Astrocyte (in vitro differentiated cells and primary cell): ENCODE measurements at places on chromosomes 1 and 21. TPM values are rescaled to one million over a fixed set of nuclear protein-coding genes. Genes with fewer than 3 reads are reported as not detected.

The SH2D1B gene
- not detected in 2 replicates for total RNA-seq

The PADI1 gene
- not detected in 2 replicates for total RNA-seq

GRCh38 chr1:246588159-246588721 is 22.0 kb downstream of the CNST start:
- DNase-seq, result peak; percentile 61
- peaks cover 5% of the 10 kb centered on the region for H3K36me3 ChIP-seq
- H3K27me3 ChIP-seq, result no peaks in the 10 kb centered on the region
- peaks cover 20% of the 10 kb centered on the region for H3K4me1 ChIP-seq

DNA sequence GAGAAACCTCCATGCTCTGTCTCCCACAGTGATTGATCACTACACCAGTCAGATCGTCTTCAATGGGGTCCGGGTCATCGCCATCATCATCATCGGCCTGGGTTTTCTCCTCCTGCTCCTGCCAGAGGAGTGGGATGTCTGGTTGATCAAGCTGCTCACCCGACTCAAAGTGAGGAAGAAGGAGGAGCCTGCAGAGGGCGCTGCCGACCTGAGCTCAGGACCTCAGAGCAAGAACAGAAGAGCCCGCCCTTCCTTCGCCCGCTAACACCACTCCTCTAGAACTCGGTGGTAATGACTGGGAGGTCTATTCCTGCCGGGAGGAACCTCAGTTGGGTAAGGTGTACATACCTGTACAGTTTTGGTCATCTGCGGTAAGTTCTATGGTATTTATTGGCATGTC is 50.3 kb upstream of the COA6 start:
- no peaks in the 10 kb centered on the region for H3K4me1 ChIP-seq
- H3K4me3 ChIP-seq, result no peak overlapping the region
- no peak overlapping the region for H3K27ac ChIP-seq
- no peak for DNase-seq
- H3K27me3 ChIP-seq, result peaks cover 3% of the 10 kb centered on the region

DNA sequence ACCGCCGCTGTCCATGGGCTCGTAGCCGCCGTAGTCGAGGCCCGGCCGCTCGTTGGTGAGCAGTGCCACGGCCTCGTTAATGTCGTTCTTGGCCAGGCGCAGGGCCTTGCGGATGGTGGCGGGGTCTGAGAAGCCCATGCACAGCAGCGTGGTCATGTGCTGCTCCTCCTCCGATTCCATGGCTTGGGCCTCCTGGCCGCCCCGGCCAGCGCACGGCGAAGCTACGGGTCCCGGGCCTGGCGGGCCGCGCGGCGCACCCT is 300 bp downstream of the USP24 start:
- H3K36me3 ChIP-seq, result no peaks in the 10 kb centered on the region
- no peaks in the 10 kb centered on the region for H3K27me3 ChIP-seq
- peak overlapping the region; percentile 80 for H3K4me3 ChIP-seq
- H3K4me1 ChIP-seq, result peaks cover 11% of the 10 kb centered on the region
- DNase-seq, result peak; percentile 46
- peak overlapping the region; percentile 77 for H3K27ac ChIP-seq

DNA sequence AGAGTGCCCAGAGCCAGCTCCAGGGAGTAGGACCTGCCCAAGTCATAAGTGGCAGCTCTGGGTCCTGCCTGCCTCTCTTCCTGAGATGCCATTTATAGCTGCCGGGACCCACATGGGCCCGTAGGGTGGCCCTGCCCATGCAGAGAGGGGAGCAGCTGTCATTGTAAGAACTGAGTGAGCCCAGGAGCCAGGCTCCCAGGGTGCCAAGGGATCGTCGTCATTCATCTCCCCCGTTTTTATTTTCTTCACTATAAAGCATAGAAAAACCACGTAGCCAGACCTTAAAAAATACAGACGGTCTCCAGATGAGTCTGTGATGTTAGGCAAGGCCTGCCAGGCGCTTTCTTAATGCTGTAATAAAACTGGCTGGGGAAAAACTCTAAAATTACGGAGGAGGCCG is 90.7 kb downstream of the IGSF21 start:
- no peak overlapping the region for H3K27ac ChIP-seq
- no peak for DNase-seq
- H3K36me3 ChIP-seq, result no peaks in the 10 kb centered on the region
- H3K4me3 ChIP-seq, result no peak overlapping the region

DNA sequence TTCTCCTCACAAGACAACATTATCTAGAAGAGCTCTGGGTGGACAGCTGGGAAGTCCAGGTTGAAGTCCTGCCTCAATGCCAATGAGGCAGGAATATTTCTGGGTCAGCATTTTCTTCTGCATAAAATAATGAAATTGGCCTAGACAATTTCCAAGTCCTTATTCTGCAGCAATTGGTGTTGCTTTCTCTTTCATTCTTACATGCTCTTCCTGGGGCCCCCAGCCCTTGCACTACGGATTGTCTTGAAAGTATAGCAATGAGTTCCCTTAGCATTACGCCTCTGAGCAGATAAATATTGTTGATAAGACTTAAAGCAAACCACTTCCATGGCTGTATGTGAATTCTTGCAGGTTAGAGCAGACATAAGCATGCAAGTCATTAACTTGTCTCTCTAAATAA is 188.5 kb downstream of the TGFBR3 start:
- H3K4me1 ChIP-seq, result no peaks in the 10 kb centered on the region
- H3K36me3 ChIP-seq, result no peaks in the 10 kb centered on the region
- no peak for DNase-seq
- H3K4me3 ChIP-seq, result no peak overlapping the region
- H3K27ac ChIP-seq, result no peak overlapping the region

GRCh38 chr1:24345334-24345733 is 26.2 kb downstream of the GRHL3 start:
- H3K4me3 ChIP-seq, result no peak overlapping the region
- H3K36me3 ChIP-seq, result no peaks in the 10 kb centered on the region
- no peak overlapping the region for H3K27ac ChIP-seq
- no peak for DNase-seq
- peaks cover 9% of the 10 kb centered on the region for H3K4me1 ChIP-seq
- H3K27me3 ChIP-seq, result no peaks in the 10 kb centered on the region

GRCh38 chr1:156750191-156750672 is 1.2 kb downstream of the HDGF start:
- no peak for DNase-seq
- peak overlapping the region; percentile 86 for H3K4me3 ChIP-seq
- no peaks in the 10 kb centered on the region for H3K36me3 ChIP-seq
- peak overlapping the region; percentile 100 for H3K27ac ChIP-seq
